ENCODE measurements at places on chromosomes 6 and 20. TPM values are rescaled to one million over a fixed set of nuclear protein-coding genes. Genes with fewer than 3 reads are reported as not detected.

SLC35B2 gene
- total RNA-seq, result 40.4 TPM

AVP gene
- not detected for total RNA-seq

SCRT2 gene
- not detected for total RNA-seq

SYNGAP1 gene
- 10.0 TPM for total RNA-seq

NRSN1 gene
- not detected for total RNA-seq
